8988T (cell line): ENCODE measurements at places on chromosomes 1 and 21.

- DNase-seq = no peak
Observed at GRCh38 chr21:27192281-27192949, 225.5 kb upstream of the ADAMTS5 start.

- DNase-seq = no peak
Observed at GRCh38 chr1:97337250-97338030, 583.4 kb downstream of the DPYD start.

GRCh38 chr1:101044259-101044658, 18.7 kb upstream of the DPH5 start:
- DNase-seq = no peak

DNA sequence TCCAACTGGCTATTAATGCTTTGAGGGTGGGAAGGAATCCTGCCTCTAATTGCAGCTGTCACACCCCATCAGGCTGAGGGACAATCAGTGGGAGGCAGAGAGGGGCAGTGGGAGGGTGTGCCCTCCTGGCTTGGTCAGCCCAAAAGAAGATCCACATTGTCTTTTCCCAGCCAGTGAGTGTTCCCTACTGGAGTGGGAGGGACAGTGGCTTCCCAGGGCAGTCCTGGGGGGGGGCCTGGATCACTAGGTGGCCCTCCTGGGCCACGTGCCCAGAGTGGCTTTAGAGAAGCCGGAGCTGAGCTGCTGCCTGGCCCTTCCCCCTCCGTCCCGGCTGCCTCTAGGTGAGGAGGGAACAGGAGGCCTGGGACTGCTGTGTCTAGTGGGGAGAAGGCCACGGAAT, 14.0 kb downstream of the INKA2 start:
- DNase-seq = no peak

- no peak for DNase-seq
Observed at GRCh38 chr1:79264285-79264684, 257.8 kb upstream of the ADGRL4 start.

GRCh38 chr1:32276032-32276782, 15.7 kb upstream of the HDAC1 start:
- no peak for DNase-seq

GRCh38 chr21:34612557-34612956, 2.4 kb downstream of the RCAN1 start:
- no peak for DNase-seq

DNA sequence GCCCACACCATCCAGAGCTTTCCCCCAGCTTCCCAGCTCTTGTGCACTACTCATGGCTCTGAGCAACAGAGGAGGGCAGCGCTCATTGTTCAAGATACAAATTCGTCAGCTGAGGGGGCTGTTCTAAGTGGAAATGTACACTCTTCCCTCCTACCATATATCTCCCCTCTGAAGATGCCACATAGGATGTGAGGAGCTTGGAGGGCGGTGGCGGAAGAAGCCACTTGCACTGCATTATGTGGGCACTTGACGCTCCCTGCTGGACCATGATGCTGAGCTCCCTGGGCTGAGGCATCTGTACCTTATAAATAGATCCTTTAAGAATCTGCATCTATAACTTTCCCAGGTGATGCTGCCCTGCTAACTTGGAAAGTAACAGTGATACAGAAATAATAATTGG, 477.6 kb upstream of the DEPDC1 start:
- DNase-seq = no peak
